Renal cortical epithelial cell (primary cell): ENCODE measurements at places on chromosomes 11 and 22.

GRCh38 chr11:62444236-62444833 is 25.5 kb downstream of the SCGB1A1 start:
- DNase-seq: peak; percentile 49

- no peak for DNase-seq
These were observed 40.9 kb downstream of the EXT2 start for GRCh38 chr11:44136176-44136945.

- peak; percentile 63 for DNase-seq
These were observed 40.4 kb upstream of the GRIK4 start for GRCh38 chr11:120471131-120471530.

- peak; percentile 91 for DNase-seq
These were observed at the start of gene SIK3 for GRCh38 chr11:117098269-117099232. Gene SIK3 (minus strand): TSS chr11:117098428. CDS start chr11:117098415, 13 bp downstream.

DNA sequence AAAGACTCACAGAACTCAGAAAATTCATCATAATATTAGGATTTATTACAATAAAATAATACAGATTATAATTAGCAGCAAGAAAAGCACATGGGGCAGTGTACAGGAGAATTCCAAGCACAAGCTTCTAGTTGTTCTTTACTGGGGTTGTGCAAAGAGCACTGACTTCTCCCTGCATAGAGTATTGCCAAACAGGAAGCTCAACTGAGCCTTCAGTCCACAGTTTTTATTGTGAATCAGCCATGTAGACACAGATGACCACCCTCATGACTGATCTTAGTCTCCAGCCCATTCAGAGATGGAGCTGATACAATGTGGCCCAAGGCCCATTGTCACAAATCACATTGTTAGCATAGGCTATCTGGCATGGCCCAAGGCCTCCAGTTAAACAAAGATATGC is 798.9 kb downstream of the KCNA4 start:
- DNase-seq: no peak

DNA sequence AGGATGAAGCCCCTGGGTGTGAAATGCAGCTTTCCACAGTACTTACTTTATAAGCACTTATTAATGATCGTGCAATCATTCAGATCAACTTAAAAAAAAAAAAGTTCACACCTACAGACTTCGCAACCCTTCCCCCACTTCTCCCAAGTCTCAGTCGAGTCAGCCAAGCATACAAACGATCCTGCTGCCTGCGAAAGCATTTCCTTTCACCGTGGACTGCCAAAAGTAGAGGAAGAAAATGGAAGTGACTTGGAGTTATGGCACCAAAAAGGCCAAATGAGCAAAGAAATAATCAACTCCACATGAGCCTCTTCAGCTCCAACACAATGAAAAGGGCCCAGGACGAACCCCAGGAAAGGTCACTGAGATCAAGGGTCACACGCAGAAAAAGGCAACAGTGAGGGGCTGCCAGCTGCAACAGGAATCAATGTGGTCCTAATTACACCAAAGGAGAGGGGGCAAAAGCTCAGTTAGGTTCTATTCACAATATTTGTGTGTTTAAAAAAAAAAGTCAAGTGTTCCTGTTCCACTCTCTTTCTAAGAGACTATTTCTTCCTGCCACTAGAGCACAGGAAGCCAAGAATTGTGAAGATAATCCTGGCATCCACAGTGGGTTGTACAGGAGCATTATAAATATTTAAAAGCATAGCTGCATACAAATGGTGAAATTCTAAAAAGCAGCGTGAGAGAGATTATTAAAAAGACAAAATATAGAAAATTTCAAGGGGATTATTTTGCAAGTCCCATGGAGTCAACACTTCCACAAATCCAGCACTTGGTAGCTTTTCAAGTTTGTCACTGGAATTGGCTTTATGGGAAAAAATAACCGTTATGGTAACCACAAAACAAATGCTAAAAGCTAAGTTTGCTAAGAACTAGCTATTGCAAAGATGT is 28.4 kb downstream of the CDON start:
- peak; percentile 11 for DNase-seq

DNA sequence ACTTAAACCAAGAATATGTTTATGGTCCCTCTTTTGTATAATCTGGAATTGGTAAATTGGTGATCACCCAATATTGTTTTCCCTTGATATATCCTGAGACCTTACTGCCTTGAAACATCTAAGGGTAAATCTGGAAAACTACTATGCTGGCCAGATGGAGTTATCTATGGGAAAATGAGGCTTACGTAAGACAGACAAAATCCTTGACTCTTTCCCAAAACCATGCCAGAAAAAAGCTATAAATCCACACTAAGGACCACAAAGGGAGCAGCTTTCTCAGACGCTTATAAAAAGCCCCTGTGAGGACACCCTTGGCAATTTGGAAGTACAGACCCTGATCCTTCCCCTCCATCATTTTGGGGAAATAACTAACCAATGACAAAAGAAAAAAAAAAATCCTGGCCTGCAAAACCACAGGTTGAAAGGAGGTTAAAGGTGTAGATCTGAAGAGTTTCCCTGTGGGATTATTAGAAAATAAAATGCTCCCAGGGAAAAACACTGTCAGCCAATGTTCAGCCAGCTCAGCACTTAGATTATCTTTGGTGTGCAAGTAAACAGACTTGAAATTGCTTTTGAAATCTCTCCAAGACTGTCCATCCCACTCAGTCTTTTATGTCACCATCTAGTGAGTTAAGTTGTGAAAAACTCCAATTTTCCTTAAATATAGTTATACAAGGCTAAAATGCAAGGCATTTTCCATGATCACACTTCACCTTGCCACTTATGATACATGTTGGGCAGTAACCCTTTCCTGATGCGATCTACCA is 6.6 kb upstream of the AMBRA1 start:
- DNase-seq: no peak

DNA sequence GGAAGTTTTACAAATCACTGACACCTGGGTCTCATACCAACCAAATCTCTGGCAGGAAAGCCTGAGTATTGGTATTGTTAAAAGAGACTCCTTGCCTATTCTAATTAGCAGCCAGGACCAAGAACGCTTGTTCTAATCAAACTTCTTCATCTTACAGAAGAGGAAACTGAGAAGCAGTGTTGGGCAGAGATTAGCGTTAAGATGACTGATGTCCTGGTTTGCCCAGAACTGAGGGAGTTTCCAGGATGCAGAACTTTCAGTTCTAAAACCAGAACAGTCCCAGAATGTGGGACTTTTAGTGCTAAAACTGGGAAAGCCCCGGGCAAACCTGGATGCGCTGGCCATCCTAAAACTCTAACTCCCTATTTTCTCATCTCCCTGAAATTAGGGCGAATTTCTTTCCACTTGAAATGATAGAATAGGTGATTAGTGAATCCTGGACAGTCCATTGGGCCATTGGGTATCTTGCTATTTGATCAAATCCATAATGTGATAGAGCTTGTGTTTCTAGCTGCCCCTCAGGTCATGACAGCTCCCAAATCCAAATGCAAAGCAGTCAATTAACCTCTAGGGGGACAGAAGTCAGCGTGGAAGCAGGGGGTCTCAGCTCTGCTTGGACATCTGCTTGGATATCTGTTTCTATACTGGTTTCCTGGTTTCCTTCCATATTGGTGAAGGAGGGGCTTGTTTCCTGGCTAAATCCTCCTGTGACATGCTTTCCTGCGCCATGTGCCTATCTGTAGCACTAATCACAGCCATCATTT is 16.0 kb upstream of the TMPRSS13 start:
- DNase-seq: no peak

- DNase-seq: no peak
These were observed 200.6 kb upstream of the POU2AF2 start for GRCh38 chr11:111044751-111045406.

DNA sequence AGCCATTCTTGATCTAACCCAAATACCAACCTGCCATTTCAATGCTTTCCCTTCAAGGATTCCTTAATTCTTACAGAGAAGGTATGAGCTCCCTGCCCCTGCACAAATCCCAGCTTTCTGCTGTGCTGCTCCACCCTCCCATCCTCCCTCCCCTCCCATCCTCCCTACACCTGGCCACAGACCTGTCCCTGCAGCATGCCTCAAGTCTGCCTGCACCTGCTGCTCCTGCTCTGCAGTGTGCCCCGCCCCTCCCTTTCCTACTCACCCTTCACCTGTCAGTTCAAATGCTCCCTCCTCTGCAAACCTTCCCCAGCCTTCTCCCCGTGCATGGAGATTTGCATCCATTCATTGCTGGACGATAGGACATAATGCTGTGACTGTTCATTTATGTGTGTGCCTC is 139.9 kb upstream of the NARS2 start:
- DNase-seq: no peak

DNA sequence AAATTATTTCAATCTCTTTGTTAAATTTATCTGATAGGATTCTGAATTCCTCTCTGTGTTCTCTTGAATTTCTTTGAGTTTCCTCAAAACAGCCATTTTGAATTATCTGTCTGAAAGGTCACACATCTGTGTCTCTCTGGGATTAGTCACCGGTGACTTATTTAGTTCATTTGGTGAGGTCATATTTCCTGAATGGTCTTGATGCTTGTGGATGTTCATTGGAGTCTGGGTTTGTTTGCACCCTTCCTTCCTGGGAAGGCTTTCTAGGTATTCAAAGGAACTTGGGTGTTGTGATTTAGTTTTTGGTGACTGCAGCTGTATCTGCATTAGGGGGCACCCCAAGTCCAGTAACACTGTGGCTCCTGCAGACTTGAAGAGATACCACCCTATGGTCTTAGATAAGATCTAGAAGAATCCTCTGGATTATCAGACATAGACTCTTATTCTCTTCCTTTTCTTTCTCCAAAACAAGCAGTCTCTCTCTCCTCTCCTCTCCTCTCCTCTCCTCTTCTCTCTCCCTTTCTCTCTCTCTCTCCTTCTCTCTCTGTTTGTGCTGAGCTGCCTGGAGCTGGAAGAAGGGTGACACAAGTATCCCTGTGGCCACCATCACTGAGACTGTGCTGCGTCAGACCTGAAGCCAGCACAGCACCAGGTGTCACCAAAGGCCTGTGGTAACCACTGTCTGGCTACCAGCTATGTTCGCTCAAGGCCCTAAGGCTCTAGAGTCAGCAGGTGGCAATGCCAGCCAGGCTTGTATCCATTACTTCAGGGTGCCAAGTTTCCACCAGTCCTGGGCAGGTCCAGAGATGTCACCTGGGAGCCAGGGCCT is 3.3 kb upstream of the HEPN1 start:
- DNase-seq: no peak

DNA sequence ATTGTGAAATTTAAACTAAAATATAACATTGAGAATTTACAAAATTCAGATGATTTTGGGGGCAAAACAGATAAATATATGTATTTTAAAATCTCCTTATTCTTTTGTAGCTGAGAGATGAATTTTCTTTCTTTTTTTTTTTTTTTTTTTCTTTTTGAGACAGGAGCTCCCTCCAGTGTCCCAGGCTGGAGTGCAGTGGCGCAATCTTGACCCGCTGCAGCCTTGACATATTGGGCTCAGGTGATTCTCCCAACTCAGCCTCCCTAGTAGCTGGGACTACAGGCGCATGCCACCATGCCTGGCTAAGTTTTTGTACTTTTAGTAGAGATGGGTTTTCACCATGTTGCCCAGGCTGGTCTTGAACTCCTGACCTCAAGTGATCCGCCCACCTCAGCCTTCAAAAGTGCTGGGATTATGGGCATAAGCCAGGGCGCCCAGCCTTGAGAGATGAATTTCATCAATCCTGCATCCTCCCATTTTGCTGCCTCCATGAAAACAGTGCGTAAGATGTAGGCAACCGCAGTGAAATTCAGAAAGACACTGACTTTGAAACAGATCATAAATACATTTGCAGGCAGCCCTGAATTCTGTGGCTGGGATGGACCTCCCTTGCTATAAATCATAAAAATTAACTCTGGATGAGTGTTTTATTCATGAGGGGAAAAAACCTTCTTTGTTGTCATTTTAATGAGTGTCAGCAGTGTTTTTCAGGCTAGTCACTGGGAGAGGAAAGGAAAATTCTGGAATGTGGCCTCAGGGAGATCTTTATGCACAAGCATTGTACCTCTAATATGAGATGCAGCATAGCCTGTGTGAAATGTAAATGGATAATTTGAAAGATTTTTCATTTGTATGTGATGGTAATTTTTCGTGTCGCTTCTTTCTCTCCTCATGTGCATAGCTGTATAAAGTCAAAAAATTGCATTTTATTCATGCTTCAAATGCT is 14.4 kb downstream of the ELMOD1 start:
- DNase-seq: no peak

- DNase-seq: no peak
These were observed 12.1 kb upstream of the CHRM1 start for GRCh38 chr11:62933285-62933684.

DNA sequence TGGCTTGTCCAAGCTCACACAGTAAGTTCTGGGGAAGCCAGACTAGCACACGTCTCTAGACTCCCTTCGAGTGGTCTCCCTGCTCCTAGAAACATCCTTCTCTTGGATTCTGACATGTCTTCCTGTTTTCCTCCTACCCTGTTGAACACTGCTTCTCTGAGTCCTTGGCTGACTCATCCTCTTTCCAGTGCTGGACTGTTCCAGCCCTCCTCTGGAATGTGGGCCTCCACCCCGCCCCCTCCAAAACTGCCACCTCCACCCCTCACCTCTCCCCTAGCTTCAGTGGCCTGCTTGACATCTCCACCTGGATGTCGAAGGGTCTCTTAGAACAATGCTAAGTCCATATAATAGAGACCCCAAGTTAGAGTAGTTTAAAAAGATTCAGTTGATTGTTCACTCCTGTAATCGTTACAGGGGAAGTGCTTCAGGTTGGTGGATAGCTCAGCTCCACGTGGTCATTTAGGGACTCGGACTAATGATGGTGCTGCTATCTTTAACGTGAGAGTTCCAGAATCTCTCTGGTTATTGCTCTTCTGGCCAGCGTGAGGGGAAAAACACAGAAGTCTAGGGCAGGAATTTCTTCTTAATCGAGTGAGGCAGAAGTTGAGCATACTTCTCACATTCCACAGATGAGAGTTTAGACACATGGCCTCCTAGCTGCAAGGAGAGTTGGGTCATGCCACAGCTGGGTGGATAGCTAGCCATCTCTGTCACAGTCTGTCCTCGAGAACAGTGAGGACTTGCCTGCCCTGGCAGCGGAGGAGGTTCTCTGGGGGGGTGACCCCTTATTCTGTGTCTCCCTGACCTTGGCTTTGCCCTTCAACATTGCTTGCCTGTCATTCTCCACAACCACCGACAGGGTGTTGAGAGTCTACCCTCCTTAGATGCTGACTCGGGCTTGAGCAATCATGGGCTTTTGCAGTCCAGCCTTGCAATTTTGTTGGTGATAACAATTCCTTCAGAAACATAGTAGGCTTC is 4.7 kb upstream of the C11orf96 start:
- peak; percentile 70 for DNase-seq

- DNase-seq: no peak
These were observed 8.4 kb downstream of the SHISAL1 start for GRCh38 chr22:44304354-44304753.

GRCh38 chr11:110433393-110434333 is 3.9 kb downstream of the FDX1 start:
- DNase-seq: peak; percentile 58

DNA sequence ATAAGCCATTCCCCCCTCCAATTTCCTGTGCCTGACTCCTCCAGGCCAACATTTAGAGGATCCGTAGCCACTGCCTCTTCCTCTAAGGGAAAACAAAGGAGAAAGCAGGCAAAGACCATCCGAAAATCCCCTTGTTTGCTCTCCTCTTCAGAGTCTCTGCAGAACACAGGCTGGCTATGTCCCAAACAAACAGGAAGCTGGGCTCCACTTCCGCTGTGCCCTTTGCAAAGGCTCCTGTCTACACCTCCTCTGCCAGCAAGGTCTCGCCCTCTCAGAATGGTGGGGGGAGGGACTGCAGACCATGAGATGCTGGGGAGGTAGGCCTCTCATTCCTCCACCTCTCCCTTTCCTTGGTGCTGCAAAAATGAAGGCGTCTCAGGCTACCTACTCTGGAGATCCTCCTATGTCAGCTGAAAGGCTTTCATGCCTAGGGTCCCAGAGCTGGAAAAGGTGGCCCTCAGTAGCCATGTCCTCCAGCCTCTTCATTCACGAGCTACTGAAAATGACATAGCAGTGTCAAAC is 596.2 kb downstream of the BUD13 start:
- no peak for DNase-seq

GRCh38 chr11:116171271-116172140 is 601.3 kb downstream of the BUD13 start:
- DNase-seq: no peak
